Fibroblast of skin of left quadriceps (primary cell): ENCODE measurements at places on chromosomes 4 and X.
A peak's percentile ranks its signal among the peaks of the same experiment; 100 is the strongest.

DNA sequence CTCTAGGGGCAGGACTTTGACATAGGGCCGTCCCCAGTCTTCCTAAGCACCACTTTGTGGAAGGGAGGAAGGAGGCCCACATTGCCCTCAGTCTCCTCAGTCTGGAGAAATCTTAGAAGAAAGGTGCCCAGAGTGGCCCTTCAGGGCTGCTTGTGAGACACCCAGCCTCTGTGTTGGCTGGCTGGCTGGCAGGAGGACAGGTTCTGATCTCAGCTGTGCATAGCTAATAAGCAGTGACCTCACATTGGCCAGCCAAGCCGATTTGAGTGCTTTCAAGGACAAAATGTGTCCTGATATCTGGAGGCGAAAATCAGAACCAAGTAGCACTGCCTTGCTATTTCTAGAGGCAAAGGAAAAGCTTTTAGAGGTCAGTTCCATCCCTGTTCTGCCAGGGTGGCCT lies 211.5 kb downstream of the BCOR start:
- DNase-seq, result no peak

- DNase-seq, result no peak
Measured at GRCh38 chrX:46856483-46856882, 19.6 kb downstream of the RP2 start.

GRCh38 chr4:101345271-101345595 lies 2.1 kb downstream of the PPP3CA start:
- DNase-seq, result no peak

GRCh38 chr4:168723020-168723419 lies 226.2 kb downstream of the PALLD start:
- DNase-seq, result no peak

GRCh38 chr4:138576684-138577083 lies 334.5 kb upstream of the SLC7A11 start:
- peak; percentile 21 for DNase-seq
